ENCODE measurements at places on chromosomes 6 and 20. TPM values are rescaled to one million over a fixed set of nuclear protein-coding genes. Genes with fewer than 3 reads are reported as not detected.

- no peak for DNase-seq
Observed at GRCh38 chr6:149510793-149511512, 26.1 kb upstream of the ZC3H12D start.

DNA sequence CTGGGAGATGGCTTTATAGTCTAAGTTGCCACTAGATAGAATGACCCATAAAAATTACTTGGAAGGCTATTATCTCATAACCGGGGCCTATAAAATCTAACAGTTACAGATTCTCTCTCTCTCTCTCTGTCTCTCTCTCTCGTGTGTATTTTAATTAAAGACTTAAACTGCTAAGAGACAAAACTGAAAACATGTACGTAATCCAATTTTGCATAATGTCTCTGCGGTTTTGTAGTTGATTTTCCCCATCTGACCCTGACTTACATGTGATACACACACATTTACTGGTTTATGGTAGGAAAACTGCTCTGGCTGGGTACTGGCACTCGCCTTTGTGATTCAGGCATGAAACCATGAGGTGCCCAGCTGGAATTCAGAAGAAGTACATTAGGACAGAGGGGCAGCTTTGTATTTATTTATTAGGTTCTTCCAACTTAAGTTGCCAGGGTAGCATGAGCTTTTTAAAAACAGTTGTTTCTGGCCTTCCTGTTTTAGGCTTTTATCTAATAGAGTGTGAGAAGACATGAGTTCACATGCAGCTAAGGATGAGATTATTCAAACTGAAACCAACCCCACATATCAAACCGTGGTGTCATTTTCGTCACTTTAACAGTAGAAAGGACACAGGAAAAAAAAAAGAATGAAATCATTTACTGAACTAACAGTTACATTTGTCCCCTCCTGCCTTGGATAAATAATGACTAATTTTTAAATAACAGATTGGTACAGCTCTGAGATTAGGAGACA lies 182.5 kb downstream of the GMPR start:
- DNase-seq: peak; percentile 60

The NT5E gene
- 67.2 TPM for total RNA-seq

DNA sequence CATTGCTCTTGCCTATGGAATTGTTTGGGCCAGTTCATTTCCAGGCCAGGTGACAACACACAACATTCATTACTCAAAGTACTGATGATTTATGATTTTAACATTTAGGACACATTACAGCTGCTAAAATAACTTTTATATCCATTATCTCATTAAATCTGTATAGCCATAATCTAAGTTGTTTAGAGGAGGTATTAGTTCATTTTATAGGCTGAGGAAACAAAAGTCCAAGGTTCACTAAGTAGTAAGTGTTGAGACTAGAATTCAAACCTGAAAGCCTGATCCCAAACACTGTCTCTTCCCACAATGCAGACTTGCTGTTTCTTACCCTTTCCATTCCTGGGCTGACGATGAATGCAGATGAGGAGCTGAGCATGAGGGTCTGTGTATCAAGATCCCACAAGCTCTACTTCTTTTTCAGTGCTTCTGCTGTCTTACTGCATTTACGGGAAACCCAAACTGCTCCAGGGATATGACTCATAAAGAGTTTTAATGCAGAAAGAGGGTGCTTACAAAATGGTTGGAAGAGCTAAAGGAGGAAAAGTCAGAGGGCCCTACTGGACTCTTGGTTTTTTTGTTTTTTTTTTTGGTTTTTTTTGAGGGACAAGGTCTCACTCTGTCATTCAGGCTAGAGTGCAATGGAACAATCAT lies 17.9 kb downstream of the TENT5A start:
- no peak for DNase-seq

DNA sequence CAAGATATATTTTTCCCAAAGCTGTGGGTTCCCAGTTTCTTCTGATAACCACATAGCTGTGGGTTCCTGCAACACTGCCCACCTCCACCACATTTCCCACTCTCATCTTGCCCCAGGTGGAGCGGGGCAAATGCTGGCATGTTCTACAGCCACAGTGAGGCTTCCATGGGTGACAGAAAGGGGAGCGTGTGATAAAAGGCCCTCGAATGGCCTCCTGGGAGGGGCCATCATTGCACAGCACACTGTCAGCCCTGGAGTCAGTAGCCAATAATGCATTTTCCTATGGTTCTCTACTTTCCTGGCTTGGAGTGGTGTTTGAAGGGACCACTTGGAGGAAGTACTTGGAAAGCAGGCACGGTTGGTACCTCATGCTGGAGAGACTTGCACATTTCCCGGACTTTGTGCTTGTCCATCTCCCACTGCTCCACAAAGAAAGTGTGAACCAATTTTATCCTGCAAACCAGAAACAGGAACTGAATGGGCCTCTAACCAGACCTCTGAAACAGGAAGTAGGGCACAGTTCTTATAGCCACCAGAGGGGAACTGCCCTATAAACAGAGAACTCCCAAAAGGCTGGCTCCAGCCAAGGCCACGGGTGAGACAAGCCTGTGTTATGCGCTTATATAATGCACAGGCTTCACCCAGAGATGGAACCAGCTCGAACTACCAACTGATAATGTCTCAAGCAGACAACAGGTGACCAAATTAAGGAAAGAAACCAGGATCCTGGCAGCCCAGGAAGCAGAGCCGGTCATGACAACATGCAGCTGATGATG lies 8.6 kb downstream of the MAP3K5 start:
- no peak for DNase-seq

DNA sequence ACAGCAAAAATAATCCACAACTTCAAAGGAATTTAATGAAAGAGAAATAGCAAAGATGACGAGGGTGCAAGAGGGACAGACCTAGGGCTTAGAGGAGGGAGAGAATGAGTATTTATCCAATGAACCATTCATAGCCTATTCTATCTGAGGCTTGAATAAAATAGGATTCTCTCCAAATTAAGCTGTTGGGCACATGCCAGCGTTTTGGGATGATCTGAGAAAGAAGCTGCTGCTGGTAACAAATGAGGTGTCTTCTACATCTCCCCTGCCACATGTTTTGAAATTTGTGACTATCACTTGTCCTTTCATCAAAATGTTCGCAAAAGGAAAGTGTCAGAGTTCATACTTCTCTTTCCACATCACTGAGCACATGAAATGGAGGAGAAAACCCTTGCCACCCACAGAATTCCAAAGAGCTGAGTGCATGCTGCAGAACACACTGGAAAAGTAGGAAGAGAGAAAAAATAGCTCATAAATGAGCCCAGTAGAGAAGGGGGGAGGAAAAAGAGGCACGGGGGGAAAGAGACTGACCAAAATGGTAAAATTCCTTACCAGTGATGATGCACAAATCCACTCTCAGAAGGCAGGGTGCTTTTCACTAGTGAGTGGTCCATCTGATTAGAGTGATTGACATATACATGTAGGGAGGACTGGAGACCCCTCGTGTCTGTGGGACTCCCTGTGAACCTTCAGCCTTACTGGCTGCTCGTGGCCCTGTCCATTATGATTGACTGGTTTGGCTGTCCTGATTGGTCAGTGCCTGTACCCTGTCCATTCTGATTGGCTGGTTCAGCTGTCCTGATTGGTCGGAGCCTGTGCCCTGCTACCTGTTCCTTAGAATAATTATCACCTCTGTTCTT lies 180.5 kb downstream of the OGFRL1 start:
- DNase-seq: peak; percentile 92

- DNase-seq: no peak
Observed at GRCh38 chr6:88561034-88561953, 395.1 kb upstream of the CNR1 start.

- DNase-seq: peak; percentile 38
Observed at GRCh38 chr6:106730718-106731117, 101.3 kb downstream of the QRSL1 start.

DNA sequence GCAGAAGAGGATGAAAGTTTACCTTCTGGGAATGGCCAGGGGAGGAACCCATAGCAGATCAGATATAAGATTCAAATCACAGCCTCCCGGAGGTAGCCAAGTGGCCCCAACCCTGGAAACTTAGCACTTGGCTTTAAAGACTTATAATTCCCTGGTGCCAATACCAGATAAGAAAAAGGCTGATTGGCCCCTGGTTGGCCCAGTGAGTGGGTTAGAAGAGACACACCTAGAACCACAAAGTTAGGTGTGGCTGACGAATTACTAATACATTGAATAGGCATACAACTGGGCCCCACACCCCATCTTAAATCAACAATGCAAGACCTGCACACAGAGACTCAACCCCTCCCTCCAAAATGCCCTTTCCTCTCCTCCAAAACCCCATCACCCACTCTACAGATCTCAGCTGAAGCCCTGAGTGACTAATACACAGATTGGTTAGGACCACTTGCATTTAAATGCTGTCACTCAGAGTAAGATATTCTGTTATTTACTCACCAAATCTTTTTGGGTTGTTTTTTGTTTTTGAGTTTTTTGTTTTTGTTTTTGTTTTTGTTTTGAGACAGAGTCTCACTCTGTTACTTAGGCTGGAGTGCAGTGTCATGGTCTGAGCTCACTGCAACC lies 315.4 kb upstream of the JARID2 start:
- no peak for DNase-seq

GRCh38 chr6:108074057-108074358 lies 533 bp downstream of the OSTM1 start:
- DNase-seq: no peak

DNA sequence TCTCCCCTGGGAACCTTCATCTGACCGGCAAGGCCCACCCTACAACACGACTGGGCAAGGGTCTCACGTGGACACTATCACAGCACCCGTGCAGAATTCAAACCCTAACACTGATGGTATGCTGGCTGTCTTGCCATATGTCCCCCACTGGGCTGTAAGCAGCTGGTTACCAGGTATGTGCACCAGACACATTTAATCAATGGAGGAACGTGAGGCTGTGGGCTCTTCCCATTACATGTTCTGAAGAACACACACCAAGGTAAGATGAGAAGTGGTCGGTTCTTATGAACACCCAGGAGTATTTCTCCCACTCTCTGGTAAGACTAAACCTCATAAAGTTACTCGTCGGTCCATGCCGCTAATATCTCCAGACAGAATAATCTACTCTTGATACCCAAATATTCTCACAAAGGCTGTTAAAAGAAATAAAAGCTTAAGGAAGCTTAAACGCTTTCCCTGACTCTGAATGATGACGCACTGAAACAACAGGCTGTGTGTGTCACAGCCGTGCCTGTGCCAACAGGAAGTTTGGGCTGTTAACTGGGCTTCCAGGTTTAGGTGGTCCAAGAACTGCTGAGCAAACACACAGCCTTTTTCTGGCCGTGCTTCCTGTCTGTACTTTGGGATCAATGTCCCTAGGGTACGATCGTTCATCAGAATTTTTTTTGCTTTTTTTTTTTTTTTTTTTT lies 75.3 kb downstream of the SLC23A2 start:
- peak; percentile 93 for DNase-seq

The TSPYL4 gene
- total RNA-seq: 15.6 TPM

The FLRT3 gene
- total RNA-seq: 0.54 TPM

The UST gene
- 27.1 TPM for total RNA-seq

The TMEM170B gene
- 1.4 TPM for total RNA-seq

DNA sequence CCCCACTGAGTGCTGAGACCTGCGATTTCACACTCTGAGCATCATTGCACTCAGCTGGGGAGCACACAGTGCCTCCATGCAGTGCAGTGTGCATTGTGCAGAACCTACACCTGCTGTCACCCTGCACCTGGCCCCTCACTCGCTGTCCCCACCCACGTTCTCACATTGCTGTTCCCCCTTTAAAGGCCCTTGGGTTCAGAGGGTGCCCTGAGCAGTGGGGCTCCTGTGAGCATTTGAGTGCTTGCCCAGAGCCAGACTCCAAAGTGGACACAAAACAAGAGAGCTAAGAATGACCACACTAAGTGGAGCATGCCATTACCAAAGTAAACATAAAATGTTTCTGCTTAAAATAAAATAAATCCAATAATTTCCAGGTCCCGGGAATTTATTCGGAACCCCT lies 131.0 kb upstream of the CST7 start:
- DNase-seq: no peak

- DNase-seq: no peak
Observed at GRCh38 chr6:53801022-53801421, 6.2 kb downstream of the LRRC1 start.

GRCh38 chr20:32527447-32528055 lies 57.6 kb downstream of the NOL4L start:
- no peak for DNase-seq

The GNMT gene
- total RNA-seq: 0.36 TPM

The ANKRD66 gene
- total RNA-seq: not detected

The PRSS35 gene
- total RNA-seq: 3.5 TPM

The MPIG6B gene
- not detected for total RNA-seq

DNA sequence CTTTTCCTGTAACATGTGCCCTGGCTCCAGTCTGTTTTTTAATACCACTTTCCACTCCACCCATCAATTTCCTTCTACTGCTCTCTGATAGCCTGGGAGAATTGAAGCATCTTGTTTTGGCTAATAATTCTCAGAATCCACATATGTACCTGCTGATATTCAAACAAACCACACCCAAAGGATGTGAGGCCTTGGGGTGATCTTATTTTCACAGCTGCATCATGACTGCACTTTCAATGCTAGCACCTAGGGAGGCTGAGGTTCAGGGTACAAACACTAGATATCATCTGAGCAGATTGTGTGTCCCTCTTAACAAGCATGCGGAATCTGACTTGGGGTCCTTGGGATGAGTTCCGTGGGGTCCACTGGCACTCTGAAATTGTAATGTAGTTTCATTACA lies 12.7 kb downstream of the FNDC1 start:
- no peak for DNase-seq

DNA sequence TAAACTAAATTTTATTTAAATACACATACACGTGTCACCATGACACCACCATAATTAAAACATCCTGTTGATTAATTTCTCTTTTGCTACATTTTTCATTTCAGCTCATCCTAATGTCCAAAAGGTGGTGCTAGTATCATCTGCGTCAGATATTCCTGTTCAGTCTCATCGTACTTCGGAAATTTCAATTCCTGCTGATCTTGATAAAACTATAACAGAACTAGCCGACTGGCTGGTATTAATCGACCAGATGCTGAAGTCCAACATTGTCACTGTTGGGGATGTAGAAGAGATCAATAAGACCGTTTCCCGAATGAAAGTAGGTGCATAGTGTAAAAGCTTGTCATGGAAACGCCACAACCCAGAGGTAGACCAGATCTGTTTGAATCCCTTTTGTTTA lies 263.4 kb downstream of the UTRN start:
- no peak for DNase-seq
